ENCODE measurements at places on chromosomes 4 and X.
A peak's percentile ranks its signal among the peaks of the same experiment; 100 is the strongest.

GRCh38 chr4:159980826-159981468, 878.1 kb downstream of the RAPGEF2 start:
- DNase-seq = no peak

DNA sequence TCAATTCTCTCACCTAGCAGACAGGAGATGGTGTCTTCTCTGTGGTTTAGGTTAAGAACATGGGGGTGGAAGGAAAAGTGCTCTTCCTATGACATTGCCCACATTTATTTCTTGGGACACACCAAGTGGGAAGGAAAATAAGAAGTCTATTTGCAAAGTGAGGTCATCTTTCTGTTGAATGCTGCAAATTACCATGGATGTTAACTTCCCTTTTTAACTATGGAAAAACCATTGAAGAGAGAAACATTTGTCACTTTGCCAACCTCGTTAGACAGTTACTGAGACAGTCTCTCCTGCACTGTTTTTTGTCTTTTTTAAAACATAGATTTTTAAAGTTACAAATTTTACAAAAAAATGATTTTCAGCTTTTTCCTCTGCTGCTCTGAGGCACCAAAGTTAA, 72.8 kb upstream of the BEND4 start:
- DNase-seq = no peak

- peak; percentile 67 for DNase-seq
Measured at GRCh38 chr4:38034986-38035882, 75.0 kb downstream of the PTTG2 start.

DNA sequence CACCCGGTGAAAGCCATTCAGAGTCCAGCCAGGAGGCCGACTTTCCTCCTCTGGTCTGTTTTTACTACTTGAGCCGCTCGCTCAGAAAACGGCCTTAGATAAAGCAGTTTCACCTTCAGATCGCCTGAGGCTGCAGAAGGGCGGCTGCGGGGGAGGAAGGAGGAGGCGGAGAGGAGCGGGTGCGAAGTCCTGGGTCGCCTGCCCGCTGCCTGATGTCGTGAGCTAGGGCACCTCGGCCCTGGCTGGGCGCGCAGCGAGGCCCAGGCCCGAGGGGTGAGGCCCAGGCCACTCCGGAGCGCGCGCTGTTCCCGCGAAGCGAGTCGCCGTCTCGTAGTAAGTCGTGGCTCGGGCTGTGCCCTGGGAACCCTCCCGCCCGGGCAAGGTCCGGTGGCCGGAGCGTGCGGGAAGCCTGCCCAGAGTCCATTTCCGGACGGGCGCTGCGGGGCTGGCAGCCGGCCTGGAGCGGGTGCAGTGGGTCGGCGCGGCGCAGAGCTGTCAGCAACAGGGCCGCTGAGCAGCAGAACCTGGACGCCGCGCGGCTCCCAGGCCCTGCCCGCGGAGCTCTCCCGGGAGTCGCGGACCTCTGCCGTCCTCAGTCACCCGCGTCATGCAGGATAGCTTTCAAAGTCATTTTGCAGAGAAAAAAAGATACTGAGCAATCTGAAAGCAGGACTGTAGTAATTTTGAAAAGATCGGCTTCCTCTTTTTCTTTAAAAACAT, 18.6 kb downstream of the TRIM2 start:
- no peak for DNase-seq

DNA sequence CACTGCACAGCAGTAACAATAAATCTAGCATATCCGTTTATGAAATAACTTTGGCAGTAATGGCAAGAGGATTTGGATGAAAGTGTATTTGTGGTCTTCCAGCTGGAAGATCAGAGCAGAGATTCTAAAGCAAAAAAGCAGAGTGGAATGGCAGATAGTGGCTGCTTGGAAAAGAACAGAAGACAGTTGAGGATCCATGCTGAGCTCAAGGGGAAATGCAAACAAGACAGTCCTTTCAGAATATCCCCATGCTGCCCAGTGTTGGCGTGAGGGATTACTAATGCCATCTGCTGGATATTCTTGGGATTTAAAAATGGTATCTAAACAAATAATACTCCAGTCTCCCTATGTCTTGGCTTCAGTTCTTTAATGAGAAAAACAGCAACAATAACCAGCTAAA, 629.1 kb upstream of the ATOH1 start:
- peak; percentile 47 for DNase-seq

GRCh38 chrX:150887906-150888465, 10.5 kb downstream of the CD99L2 start:
- DNase-seq = peak; percentile 82

DNA sequence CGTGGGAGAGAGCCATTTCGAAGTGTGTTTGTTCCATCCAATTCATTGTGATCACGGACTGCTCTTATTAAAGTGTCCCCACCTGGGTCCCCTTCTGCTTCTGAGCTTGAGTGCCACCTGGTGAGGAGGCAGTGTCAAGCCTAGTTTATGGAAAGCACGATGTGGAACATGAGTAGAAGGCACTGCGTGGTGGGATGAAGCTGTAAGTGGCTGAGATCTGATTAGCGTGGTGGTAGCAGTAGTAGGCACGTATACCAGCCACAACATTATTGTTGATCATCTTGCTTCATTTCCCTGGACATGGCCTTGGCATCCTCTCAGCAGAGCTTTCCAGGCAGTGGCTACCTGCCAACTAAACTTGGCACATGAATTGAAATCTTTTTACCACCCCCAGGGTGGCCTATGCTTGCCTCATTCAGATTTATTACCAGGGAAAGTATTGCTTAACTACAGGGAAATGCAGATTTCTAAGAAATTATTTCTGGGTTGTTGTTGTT, 46.4 kb downstream of the GPAT3 start:
- DNase-seq = peak; percentile 11

- DNase-seq = no peak
Measured at GRCh38 chr4:128841402-128841801, 31.9 kb downstream of the JADE1 start.

DNA sequence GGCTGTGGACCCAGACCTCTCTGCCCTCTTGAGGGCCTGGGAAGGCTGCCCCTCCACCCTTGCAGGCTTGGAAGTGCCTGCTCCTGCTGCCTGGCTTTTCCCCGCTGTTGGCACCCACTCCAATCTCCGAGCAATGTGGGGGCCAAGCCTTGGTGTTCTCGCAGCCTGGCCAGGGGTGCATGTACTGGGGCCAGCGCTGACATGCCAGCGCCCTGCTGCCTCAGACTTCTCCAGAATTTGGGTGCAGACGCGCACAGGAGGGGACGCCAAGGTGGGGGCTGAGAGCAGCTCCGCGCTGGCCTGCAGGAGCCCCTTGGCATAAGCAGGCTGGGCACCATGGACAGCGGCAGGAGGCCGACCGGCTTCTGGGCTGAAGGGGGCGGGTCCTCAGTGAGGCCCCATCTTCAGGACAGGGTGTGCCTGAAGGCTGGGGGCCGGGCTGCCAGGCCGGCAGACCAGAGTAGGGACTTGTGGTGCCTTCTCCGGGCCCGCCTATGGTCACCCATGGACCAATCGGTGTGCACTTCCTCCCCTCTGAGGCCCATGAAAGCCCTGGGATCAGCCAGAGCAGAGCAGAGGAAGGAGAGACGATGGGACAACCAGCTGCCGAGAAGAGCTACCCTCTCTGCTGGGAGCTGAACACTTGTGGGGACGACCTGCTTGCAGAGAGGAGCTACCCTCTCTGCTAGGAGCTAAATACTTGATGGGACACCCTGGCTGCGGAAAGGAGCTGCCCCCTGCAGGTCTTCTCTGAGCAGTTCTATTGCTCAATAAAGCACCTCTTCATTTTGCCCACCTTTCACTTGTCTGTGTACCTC, 118.3 kb downstream of the DNAAF6 start:
- peak; percentile 12 for DNase-seq

DNA sequence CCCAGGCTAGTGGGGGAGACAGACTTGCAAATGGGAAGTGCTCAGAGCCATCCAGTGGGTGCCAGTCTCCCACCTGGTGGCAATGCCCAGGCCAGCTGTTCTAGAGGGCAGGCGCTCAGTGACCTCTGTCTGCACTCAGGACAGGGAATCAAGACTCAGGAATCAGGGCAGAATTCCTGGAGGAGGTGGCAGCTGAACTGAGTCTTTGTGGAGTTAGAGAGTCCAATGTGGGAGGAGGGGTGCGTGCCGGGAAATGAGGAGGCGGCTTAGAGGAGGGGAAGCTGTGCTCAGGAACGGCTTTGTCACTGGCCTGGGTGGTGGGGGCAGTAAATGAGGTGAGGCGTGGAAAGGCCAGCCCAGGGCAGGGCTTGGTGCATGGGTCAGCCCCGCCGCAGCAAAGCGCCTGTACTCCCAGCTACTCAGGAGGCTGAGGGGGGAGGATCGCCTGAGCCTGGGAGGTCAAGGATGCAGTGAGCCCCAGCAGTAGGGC, 31.3 kb upstream of the SORCS2 start:
- DNase-seq = no peak

DNA sequence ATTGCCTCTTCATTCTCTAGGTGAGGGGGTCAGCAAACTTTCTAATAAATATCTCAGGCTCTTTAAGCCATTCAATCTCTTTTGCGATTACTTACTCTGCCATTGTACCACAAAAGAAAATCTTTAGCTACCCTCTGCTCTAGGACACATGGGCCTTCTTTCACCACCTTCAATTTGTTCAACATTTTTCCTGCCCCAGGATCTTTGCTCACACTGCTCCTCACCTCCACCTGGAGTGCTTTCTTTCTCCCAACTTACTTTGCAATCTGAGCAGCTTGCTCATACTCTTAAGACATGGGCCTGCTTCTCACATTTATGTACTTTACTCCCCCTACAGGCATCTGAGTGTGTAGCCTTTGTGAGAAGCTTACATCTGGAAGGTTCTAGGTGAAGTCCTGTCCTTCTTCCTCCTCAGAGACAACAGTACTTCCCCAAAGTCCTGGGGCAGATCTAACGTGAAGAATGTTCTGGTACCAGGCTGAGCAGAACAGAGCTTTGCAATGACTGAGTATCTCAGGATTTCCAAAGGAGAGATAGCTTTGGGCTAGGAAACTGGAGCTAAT, 55.0 kb upstream of the PRDM5 start:
- DNase-seq = peak; percentile 65

GRCh38 chr4:16334601-16335000, 108.3 kb upstream of the TAPT1 start:
- DNase-seq = no peak

- DNase-seq = no peak
Measured at GRCh38 chr4:78774417-78774816, 1.7 kb upstream of the BMP2K start.

DNA sequence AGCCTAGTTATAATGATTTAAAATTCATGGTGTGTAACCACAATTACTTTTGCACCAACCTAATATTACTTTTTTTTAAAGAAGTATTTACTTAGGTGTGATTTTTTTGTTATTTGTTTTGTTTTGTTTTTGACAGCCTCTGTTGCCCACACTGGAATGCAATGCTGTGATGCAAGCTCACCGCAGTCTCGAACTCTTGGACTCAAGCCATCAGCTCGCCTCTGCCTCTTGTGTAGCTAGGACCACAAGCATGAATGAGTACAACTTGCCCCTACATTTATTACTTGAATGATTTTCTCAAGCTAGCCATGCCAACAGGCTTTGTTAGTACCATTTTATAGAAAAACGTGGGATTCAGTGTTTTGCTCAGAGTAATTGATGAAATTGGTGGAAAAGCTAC, 488.8 kb upstream of the CPEB2 start:
- no peak for DNase-seq

GRCh38 chrX:155144926-155145325, 71.3 kb upstream of the VBP1 start:
- DNase-seq = no peak

DNA sequence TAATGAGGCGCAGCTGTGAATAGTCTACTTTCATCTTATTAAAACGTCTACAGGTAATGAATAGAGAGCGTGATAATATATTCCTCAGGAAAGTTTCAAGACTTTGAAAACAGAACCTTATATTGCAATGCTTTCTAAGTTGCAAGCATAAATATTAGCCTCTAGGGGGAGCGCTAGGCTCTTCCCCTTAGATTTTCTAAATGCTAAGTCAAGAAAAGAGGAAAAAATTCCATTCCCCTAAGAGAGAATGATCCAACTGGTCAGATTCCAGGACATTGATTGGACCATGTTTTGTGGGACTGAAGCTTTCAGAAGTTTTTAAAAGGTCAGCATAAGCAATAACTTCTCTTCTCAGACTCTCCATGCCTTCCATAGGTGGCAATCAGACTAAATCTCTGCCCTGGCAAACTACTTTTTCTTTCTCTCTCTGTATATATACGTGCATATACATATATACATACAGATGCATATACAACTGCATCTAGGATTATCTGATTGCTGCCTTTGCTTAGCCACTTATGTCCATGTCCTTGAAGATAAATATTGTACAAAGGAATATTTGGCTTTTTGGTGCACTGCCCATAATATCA, 492.9 kb downstream of the INPP4B start:
- DNase-seq = peak; percentile 82

DNA sequence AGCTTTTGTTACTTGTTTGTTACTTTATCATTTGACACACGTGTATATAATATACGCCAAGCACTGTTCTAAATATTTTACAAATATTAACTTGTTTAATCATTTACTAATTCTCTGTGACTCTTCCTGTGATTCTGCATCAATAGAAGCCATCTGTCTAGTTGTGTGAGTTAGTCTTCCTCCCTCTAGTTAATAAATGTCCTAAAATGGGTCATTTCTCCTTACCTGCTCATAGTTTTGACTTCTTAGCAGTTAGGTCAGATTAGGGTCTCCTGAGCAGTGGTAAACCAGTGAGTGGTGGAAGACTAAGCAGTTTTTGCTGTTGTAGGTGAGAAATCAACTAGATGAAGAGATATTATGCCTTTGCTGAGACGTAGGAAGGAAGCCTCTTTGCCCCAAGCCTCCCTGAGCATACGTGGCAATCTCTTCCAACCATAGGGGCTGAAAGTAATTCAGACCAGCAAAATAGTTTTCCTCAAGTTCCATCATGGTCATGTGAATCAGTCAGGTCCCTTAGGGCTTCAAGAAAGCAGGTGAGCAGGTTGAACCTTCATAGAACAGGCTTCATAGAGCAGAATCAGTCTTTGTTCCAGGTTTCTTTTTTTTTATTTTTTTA, 38.7 kb upstream of the THOC2 start:
- DNase-seq = no peak

DNA sequence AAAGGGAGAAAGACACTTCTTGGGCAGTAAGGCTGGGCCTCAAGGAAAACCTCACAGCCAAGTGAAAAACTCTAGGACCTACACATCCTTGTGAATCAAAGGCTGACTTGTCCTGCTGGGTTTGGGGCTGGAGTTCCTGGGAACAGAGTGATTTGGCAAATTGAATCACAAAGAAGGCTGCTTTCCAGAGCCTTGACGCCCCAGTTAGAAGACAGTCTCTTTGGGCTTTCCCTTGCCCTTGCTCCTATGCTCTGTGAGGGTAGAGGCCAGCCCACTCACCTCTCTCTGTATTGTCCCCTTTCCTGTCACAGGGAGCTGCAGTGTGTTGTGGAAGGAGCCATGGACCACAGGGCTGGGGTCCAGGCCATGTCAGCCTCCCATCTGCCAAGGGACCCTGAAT, 9.6 kb downstream of the AMER1 start:
- no peak for DNase-seq

DNA sequence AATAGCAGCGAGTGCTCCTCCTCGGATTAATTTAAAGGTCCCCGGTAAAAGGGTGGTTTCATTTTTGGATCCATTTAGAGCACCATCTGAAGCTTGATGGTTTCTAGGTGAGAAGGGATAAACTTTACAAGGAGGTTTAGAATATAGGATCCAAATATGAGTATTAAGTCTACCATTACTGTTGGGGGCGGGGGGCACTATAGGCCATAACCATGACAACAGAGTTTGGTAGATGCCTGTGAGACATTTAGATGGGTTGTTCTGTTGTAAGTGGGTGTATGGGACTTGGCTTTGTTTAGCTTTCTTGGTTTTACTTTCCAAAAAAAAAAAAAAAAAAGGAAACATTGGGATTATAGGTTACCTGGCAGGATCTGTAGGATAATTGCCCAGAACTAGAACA, 92.7 kb downstream of the TENT5D start:
- DNase-seq = no peak
